ENCODE measurements at places on chromosomes 1 and 21.

GRCh38 chr1:161983725-161984124, 39.9 kb downstream of the OLFML2B start:
- DNase-seq: no peak

DNA sequence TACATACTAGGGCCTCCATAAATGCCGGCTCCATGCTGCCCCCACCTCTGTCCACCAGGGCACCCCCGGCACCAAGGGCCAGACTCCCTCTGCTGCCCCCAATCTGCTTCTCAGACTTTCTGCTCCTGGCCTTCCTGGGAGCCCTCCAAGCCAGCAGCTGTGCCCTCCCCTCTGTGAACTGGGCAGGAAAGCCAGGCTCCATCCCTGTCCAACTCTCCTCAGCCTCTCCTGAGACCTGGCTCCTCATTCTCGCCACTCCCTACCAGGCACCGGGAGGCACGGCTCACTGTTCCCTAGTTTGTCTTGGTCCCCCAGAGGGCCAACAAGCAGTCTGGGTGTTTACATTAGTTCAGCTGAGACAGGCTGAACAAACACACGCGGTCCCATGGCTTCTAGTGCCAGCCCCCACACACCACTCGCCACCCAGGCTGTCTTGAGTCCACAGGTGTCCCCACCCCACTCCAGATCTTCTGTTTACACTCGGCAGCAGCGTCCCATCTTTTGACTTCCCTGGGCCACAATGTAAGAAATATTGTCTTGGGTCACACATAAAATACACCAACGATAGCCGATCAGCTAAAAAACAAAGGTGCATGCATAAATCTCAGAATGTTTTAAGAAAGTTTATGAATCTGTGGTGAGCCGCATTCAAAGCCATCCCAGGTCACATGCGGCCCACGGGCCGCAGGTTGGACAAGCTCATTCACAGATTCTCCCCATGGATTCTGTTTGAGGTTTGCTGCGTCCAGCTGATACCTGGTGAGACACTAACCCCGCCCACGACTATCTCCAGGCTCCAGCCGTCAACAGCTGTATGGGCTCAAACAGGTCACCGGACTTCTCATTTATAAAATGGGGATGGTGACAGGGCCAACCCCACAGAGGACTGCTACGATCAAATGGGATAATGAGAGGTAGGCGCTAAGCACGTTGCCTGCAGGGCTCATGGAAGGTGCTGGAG, 29.5 kb upstream of the ECE1 start:
- no peak for DNase-seq

GRCh38 chr1:41735631-41736260, 183.0 kb downstream of the HIVEP3 start:
- no peak for DNase-seq

GRCh38 chr1:108708691-108709660, 3.7 kb upstream of the FNDC7 start:
- peak; percentile 52 for DNase-seq

DNA sequence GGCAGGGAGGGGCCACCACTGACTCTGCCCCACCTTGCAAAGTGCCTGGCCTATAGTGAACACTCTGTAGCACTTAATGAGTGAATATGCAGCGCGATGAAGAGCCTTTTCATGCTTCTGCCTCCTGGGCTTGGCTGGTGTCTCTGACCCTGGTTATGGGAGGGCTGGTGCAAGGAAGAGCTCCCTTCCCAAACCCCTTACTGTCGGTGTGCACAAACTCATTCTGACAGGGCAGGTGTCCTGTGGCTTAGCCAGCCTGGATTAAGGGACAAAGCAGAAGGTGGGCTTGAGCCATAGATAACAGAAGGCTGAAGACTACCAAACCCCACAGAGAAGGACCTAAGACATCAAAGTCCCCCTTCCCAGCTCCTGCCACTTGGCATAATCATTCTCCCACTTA, 2.0 kb upstream of the NCMAP start:
- no peak for DNase-seq

DNA sequence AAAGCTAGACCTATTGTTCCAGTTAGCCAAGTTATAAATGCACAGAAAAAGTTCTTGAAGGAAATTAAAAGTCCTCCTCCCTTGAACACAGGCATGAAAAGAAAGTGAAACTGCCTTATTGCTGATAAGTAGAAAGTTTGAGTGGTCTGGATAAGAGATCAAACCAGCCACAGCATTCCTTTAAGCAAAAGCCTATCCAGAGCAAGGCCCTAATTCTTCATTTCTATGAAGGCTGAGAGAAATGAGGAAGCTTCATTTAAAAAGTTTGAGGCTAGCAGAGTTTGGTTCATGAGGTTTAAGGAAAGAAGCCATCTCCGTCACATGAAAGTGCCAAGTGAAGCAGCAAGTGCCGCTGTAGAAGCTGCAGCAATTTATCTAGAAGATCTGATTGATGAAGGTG, 2.7 kb upstream of the SSX2IP start:
- DNase-seq: no peak

DNA sequence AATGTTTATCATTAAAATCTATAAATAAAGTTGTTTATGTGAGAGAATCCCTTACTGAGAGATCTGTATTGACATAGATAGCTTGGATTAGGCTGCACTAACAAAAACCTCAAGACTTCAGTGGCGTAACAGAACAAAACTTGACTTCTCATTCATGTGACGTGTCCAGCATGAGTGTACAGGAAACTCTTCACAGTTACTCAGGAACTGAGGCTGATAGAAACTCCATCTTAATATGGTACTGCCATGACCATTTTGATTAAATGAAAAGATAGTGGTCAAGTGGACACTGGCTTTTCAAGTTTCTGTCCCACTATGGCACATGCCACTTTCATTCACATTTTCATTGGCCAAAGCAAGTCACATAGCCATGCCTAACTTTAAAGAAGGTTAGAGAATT, 3.7 kb downstream of the ST3GAL3 start:
- no peak for DNase-seq

DNA sequence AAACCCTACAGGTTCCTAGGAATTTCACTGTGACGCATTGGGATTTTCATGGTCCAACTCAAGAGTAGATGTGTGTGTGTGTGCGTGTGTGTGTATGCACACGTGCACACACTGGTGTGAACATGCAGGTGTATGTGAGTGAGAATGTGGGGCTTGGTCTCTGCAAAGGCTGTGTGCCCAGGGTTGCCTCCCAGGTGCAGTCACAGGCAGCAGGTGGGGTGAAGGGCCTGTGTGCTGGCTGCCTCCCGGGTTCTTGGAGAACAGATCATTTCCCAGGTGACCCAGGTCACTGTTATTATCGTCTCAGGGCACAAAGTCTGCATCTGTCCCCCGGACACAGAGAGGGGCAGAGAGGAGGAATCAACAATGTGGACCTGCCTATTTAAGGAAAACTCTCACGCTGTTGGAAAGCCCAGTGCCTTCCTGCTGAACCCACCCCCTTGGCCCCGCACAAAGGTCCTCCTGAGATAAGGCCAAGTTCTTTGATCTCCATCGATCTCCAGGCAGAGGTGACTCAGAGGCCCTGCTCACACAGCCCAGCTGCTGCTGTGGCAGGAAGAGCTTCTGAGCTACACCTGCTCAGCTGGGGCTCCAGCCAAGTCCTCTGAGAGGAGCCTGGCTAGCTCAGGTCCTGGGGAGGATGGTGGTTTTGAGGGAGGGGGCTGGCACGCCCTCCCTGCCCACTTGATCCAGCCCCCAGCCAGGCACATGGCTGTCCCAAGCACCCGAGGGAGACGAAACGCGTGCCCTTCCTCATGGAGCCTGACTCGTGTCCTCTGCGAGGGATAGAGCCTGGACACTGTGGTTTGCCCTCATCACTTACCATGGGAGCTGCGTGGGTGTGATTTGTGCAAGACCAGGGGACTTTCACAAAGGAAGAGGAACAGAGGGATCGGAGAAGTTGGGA, 134.0 kb upstream of the ARHGEF16 start:
- DNase-seq: no peak

DNA sequence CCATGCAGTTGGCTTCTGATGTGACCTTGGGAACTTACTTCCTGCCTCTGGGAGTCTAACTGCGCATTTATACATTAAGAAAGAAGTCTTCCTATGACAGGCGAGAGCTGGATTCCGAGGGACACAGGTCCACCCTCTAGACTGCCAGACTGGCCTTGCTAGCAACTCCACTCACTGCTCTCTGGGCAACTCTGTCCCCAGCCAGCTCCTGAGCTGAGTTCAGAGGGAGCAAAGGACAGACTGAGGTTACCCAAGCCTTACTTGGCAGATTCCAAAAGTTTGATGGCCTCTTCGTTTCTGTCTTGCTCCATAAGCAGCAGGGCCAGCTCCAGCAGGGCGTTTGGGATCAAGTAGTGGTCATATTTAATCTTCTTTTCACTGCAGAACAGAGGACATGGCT, 41.8 kb downstream of the TTC39A start:
- DNase-seq: no peak

GRCh38 chr1:81730881-81731280, 69.9 kb upstream of the ADGRL2 start:
- DNase-seq: no peak

DNA sequence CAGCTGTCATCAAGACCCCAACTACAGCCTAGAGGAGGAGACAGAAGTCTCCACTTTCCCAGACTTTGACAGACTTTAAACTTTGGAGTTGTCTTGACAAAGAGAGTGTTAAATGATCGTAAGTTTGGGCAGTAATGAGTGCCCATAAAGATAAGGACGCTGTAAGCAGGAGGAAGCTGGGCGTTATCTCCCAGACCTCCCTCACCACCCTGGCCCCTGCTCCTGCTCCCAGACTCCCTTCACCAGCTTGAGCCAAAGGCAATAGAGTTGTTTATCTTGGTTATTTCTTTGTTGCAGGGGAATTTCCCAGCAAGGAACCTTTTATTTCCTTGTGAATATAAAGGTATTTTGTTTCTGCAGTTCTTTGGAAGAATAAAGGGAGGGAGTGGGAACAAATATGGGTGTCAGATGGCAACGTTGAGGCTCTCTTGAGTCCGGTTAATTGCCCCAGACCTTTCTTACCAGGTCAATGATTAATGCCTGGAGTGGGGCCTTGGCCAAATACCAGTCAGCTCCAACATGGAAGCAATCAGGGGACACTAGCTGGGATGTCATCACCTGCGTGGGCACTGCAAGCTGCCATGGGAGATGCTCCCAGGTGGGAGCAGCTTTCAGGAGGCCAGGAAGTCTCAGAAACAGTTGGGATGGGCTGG, 4.4 kb downstream of the PIGR start:
- DNase-seq: no peak

- no peak for DNase-seq
Observed at GRCh38 chr1:106055855-106056254, 1000.6 kb upstream of the PRMT6 start.

GRCh38 chr1:210159211-210159610, 73.4 kb upstream of the SERTAD4 start:
- no peak for DNase-seq

GRCh38 chr1:154969860-154970452, 591 bp downstream of the SHC1 start:
- no peak for DNase-seq

- DNase-seq: no peak
Observed at GRCh38 chr1:229437443-229437842, 3.5 kb upstream of the ACTA1 start.

GRCh38 chr1:39877980-39878956, 5.0 kb downstream of the TRIT1 start:
- DNase-seq: no peak

DNA sequence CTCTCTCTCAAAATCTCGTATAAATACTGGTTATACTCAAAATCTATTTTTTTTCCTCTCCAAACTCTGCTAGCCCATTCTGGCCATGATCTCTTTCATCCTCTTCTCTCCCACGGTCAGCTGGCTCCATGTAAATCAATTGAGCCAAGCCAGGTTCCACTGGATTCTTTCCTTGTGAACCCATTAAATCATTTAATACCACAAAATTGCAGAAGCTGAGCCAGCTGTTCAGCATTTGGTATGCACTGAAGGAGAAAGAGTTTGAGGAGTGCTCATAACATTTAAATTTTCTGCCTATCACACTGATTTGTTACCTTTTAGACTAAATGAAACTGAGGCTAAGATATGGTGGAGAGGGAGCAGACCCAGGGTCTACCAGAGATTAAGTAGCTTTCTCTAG, 29.1 kb upstream of the TADA1 start:
- DNase-seq: no peak

- no peak for DNase-seq
Observed at GRCh38 chr1:221469476-221469875, 272.4 kb downstream of the DUSP10 start.

DNA sequence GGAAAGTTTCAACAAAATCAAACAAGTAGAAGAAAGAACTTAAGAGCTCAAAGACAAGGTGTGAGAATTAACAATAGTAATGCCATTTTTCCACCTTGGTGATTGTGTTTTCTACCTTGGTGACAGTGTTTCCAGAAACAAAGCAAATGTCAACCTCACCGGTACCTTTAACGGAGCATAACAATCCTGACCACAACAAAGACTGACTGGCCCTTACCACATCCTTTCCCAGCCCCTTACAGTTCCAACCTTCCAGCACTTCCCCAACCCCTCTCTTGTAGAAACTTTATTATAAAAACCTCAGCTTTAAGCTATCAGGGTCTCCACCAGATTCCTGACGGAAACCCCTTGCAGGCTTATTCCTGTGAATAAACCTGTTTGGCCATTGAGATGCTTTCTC, 16.7 kb downstream of the STYXL2 start:
- no peak for DNase-seq

DNA sequence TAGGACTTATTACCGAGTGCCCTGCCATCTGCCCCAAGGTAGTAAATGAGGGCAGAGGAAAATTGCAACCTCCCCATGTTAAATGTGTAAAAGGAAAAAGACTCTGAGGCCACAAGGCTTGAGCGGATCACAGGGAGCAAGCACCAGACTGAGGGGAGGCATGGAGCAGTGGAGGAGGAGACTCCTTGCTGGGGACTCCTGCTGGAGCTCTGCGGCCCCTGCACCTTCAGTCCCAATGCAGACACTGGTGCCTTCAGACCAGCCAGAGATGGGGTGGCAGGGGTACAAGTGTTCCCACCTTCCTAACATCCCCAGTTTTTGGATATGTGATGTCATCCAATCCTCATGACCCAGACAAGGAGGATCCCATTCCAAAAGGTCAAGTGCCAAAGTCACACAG, 128.4 kb upstream of the NGF start:
- DNase-seq: no peak

- DNase-seq: no peak
Observed at GRCh38 chr1:159113596-159114433, 37.2 kb upstream of the AIM2 start.

- no peak for DNase-seq
Observed at GRCh38 chr1:40045182-40045581, 4.7 kb downstream of the CAP1 start.

DNA sequence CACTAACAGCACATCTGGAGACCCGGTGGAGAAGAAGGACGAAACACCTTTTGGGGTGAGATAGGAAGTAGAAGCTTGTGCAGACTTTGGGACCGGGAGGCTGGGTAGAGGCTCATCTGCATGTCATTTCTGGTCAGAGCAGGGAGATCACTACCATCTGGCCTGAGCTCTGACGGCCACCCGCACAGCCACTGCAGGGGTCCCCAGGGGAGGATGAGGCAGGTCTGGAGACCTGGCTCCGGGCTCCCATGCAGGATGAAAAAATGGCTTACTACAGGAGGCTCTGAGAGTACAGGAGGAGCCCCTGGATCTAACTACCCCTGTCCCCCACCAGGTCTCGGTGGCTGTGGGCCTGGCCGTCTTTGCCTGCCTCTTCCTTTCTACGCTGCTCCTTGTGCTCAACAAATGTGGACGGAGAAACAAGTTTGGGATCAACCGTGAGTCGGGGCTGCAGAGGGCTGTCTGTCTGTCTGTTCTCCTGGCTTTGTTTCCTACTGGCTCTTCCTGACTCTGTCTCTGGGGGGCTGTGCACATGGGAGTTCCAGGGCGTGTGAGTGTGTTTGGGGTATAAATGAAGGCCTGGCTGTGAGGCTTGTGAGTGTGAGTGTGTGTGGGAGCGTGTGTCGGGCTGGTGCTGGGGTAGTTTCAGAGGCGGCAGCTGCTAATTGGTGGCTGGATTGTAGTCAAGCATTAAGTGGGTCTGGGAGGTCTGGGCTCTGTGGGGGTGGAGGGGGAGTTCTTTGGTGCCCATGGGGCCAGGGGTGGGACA, 14.1 kb downstream of the NTRK1 start:
- no peak for DNase-seq
